Right ventricle myocardium superior (tissue), 1 donor: ENCODE measurements at places on chromosomes 3 and 15. TPM values are rescaled to one million over a fixed set of nuclear protein-coding genes. Genes with fewer than 3 reads are reported as not detected.

Gene TMA7
- 237 TPM for total RNA-seq

Gene CYP8B1
- total RNA-seq, result not detected

- no peak for DNase-seq
Observed at GRCh38 chr3:31469385-31469784, 63.3 kb upstream of the STT3B start.

- DNase-seq, result no peak
Observed at GRCh38 chr15:89501646-89502045, 5.3 kb upstream of the RHCG start.

Gene C15orf62
- 0.16 TPM for total RNA-seq

GRCh38 chr15:51494411-51495314 lies 127.9 kb downstream of the DMXL2 start:
- DNase-seq, result no peak

Gene GOLGA8K
- 0.70 TPM for total RNA-seq

Gene RBP2
- not detected for total RNA-seq

Gene RTP1
- total RNA-seq, result not detected

DNA sequence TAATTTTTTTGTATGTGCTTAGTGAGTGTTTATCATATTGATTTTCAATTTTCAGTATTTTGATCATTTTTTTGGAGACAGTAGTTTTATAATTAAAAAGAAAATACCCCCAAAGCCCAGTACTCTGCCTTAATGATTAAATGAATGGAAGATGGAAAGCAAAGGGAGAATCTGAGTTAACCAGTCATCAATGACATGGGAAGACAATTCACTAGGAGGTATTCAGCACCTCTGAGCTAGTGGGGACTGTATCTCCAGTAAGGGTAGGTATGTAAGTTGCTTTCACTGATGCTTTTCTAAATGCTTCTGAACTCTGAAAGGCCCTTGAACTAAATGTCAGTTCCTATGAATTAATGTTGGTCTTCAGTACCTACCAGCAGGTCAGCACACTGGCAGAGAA lies 590.4 kb upstream of the DPPA4 start:
- DNase-seq, result no peak

GRCh38 chr3:109952924-109953323 lies 615.6 kb upstream of the DPPA4 start:
- DNase-seq, result no peak

GRCh38 chr3:70620367-70620766 lies 307.9 kb upstream of the MDFIC2 start:
- no peak for DNase-seq

Gene ATG7
- 15.6 TPM for total RNA-seq

- peak; percentile 74 for DNase-seq
Observed at GRCh38 chr3:187017511-187018230, 87.3 kb downstream of the ST6GAL1 start.

GRCh38 chr3:122415762-122416654 lies at the start of gene WDR5B:
TSS of gene WDR5B (minus strand) at chr3:122416062. CDS start at chr3:122415528, 534 bp downstream.
- DNase-seq, result peak; percentile 97

DNA sequence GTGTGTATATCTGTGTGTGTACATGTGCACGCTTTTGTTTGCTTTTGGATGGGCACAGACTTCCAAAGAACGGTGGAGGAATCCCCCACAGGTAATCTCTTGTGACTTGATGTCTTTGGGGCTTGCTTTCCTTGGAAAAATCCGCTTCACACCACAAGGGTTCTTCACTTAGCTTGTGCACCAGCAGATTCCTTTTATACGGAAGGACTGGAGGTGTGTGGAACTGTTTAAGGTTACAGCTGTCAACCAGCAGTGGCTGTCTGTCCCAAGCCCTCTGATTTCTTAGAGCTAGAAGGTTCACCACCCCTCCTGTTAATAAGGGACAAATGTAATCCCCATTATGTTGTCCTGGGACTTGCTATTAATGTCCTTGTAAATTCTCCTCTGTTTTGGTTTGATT lies 193.5 kb downstream of the ITPR1 start:
- DNase-seq, result no peak

GRCh38 chr3:6039971-6040370 lies 820.9 kb upstream of the GRM7 start:
- no peak for DNase-seq

Gene C3orf18
- 53.1 TPM for total RNA-seq

GRCh38 chr3:65641045-65641444 lies 397.7 kb downstream of the MAGI1 start:
- DNase-seq, result no peak

Gene TNFAIP8L3
- 6.5 TPM for total RNA-seq

Gene FRMD5
- 44.0 TPM for total RNA-seq

GRCh38 chr3:23920151-23920655 lies 3.3 kb downstream of the RPL15 start:
- DNase-seq, result no peak

Gene CRELD1
- total RNA-seq, result 63.9 TPM

Gene AGTR1
- 1.9 TPM for total RNA-seq

GRCh38 chr3:101849714-101850245 lies 466 bp downstream of the NFKBIZ start:
- DNase-seq, result peak; percentile 70

DNA sequence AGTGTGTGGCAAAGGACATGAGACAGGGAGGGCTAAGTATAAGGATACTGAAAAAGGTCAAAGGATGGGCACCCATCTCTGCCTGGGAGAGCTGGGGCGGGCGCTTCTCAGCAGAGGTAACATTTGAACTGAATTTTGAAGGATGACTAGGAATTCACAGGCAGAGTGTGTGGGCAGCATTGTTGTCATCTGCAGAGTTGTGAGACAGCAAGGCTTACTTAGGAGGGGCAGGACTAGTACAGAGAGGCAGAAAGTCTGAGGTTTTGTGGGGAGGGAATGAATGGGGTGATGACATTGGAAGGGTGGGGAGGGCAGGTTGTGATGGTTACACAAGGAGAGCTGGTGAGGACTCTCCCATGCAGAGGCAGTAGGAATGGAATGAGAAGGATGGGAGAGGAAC lies 84.1 kb upstream of the PRR23C start:
- no peak for DNase-seq

Gene CNTN4
- total RNA-seq, result 2.6 TPM

DNA sequence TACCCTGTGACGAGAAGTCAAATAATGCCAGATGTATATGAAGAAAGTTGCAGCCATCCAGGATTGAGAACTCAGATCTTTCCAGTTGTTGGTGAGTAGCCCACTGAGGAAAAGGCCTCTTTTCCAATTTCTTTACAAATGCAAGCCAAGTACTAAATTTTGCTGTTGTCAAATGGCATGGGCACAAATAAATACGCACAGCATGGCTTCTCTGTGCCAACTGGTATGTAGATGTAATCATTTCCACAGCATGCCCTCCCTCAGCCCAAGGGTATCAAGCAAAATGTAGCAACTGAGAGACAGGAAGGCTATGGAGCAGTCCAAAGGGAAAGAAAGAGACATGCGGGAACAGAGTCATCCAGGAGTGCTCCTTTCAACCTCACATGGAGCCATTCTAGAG lies 105.4 kb downstream of the FGF12 start:
- no peak for DNase-seq

Gene TTC21A
- 2.0 TPM for total RNA-seq

DNA sequence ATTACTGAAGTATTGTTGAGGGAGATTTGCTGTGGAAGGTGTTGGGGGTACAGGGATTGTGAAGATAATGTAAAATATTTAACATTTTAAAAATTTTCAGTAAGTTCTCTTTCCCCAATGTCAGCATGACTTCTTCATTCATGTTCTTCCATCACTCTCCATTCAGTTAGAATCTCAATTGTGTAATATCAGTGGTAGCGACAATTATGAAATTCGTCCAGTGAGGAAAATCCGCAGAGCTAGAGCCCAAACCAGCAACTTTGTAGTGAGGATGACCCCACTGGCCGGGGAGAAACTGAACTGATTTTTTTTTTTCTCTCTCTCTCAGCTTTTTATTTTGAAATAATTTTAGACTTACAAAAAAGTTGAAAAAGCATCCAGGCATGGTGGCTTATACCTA lies 171.7 kb downstream of the PGPEP1L start:
- no peak for DNase-seq

DNA sequence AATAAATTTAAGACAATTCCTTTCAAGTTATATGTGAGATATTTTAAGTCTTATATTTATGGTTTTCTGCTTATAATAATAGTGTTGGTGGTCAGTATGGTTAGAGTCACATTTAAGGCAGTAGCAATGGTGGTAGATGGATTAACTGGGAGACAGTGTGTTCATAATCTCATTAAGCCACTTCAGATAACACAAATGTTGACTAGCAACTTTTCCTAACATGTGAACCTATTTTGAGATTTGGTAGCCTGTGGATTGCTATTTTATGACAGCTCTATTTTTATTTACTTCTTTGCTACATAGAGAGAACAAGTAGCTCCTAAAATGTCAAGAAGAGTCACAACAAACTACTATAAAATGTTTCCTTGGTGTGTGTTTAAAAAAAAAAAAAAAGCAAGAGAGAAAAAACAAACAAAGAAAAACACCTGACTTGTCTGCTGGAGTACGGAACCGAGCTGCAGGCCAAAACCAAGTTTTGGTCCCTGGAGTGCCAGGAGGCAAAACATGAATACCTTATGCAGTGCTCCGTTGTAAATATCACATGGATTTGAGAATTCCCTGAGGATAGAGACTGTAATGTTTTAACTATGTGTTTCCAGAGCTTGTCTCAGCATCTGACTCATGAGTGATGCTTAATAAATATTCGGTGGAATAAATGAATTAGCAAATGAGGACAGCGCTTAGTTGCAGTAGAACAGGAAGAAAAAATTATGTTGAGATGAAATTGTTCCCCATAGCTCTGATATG lies 457.1 kb upstream of the ROBO2 start:
- DNase-seq, result no peak

DNA sequence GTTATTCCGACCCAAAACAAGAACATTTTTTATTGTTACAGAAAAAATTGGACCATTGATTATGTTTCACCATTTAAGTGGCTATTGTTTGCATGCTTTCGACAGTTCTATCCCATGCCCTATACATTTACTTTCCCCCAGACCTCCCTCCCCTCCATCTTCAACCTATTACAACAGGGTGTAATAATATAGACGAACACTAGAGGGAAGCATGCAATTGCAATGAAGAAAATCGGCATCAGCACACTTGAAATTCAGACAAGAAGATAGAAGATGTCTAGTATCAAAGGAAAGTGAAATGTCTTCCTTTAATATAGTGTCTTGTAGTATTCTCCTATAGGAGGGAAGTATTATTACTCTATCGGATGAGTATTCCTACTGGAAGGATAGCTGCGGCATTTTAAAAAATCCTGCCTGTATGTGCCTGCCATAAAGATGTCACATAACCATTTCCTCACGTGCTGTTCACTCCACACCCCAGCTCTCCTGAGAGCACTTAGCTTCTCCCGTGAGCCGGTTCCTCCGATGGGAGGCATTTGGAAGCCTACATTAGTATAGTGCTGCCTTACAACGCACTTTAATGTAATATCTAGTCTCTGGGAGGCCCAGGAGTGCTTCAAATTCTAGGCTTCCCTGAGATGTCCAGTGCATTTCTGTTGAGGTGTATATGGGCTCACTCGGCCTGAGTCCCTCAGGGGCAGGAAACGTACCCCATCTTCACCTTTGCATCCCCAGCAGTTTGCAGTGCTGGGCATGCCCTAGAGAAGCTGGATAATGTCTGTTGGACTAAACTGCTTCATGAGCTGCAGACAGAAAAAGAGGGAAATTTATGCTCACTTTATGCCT lies 17.8 kb upstream of the ERICH6 start:
- no peak for DNase-seq

DNA sequence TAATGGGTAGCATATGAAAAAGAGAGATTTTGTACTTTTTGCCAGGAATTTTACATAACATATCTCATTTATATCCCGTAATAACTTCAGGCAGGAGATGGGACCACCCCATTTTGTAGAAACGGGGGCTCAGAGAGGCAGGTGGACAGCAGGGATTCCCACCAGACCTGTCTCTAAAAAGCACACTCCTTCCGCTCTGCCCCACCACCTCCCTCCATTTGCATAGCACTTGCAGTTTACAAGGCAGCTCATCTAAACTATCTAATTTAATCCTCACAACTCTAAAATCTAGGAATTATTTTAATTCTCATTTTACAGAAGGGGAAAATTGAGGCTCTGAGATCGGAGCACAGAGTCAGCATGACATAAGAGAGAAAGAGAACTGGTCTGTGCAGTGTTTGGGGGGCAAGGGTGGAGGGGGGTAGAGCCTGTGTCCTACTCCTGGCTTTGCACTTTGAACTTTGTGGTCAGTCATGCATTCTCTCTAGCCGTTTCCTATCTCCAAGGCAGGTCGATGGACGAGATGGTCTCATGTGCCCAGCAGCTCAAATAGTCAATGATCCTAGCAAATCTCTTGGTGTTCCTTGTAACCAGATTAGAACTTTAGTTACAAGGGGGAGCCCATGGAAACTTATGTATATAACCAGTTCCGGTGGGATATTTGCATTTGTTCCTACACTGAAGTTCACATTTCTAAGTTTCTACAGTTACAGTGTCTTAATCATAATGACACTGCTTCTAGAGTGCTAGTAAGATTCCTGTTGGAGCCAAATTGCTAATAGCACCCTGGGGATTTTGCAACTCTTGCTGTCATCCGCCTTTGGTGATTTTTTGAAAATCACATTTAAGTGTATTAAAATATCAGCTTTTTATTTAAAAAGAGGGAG lies 18.6 kb downstream of the CRYGS start:
- no peak for DNase-seq

Gene BFSP2
- total RNA-seq, result not detected

DNA sequence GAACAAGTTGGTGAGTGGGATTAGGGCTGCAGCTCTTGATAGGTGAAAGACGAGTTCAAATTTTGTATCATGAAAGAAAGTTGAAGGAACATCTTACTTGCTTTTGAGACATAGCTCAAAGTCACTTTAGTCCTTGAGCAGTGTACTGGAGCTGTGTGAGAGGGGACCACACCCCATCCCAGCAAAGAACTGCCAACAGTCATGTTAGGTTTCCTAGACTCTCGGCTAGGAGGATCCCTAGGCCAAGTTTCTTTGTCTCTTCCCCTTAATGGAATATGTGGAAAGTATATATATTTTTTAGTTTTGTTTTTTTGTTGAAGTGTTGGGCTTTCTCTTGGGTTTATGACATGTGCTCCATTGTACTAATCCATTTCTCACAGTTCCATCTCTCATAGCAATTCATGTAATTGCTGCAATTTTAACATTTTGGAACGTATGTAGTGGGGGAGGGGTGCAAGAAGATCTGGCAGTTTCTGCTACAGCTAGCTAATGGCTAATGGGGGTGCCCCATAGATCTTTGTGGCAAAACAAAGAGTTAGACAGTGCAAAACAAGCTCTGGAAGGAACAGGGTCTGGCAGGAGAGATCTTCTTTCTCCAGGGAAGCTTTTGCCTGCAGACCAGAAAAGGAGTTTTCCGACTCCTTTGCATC lies 25.1 kb downstream of the TLNRD1 start:
- no peak for DNase-seq

Gene LYZL4
- total RNA-seq, result not detected

GRCh38 chr3:26622621-26623418 lies at the start of gene LRRC3B:
TSS of gene LRRC3B (plus strand) at chr3:26622772. CDS start at chr3:26709673, 86,901 bp downstream.
- DNase-seq, result no peak

DNA sequence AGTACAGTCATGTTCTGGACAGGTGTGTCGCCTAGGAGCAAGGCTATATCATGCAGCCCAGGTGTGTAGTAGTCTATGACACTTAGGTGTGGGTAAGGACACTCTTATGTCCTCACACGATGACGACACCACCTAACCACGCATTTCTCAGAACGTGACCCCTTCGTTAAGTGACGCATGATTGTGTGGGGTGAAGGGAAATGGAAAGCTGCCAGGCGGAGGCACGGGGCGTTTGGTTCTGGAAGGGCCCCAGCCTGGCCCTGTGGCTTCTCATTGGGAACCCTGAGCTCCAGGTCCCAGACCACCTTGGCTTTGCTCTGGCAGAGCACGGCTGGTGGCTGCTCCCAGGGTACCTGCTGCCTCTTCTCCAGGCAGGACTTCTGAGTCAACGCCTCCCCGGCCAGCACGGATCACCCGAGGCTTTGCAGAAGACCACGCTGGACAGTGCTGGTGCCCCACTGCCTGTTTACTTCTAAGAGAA lies 39.3 kb downstream of the FBLN2 start:
- DNase-seq, result no peak

Gene SLC51A
- not detected for total RNA-seq
